ENCODE measurements at places on chromosomes 4 and X.
A peak's percentile ranks its signal among the peaks of the same experiment; 100 is the strongest.

GRCh38 chr4:121819216-121819965 is 4.3 kb downstream of the CCNA2 start:
- DNase-seq, result peak; percentile 10

DNA sequence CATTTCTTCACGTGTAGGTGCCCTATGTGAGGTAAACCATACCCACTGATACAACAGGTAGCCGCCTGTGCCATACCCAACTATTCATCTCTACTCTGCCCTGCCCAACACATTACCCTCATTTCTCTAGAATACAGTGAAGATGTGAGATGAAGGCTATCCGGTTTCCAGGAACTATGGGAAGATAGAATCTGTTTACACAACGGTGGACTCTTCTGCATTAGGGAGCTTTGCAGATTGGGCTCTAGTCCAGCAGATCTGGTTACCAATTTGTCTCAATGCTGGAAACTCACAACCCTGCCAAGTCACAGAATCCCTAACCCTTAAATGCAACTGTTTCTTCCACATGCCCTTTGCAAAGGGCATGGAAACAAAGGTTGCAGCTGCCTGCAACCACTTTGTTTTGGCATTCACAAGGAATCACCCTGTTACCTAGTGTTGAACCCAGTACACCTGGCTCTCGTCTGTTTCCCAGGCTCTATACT is 6.4 kb upstream of the SLAIN2 start:
- no peak for DNase-seq

DNA sequence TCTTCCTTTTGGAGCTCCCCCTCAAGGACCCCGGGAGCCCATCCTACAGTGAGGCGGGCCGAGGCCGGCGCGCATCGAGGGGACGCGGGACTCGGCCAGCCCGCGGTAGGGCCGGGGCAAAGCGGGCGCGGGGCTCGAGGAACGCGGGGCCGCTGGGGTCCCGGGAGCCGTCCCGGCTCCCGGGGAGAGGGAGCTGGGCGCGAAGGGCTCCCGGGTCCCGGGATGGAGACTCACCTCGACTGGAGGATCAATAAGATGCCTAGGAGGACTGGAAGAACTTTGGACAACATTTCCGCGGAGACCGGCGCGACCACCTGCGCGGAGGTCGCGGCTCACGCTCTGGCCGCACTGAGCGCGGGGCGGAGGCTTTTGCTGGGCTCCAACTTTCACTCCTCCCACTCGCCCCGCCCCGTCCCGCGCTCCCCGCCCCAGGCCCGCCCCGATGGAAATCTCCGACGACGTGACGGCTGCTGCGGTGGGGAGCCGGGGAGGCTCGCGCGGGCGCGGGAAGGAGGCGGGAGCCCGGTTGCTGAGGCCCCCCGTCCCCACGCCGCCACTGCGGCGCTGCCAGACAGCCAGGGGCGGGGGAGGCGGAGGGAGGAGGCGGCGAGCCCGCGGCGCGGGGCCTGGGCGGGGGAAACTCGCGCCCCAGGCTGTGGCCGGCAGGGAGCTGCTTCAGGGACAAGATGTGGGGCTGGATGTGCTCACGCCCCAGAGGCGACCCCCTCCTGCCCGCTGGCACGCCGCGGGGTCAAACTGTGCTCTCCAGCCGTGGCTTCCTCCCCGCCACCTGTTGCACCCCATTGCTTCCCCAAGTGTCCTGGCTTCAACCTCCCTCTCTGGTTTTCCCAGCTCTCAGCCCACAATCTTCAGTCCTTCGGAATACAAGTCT is at the start of gene GABRE:
TSS of gene GABRE (minus strand) at position 341 of the 892 bp plus-strand sequence. CDS start at position 290, 51 bp downstream.
- DNase-seq, result no peak

GRCh38 chr4:83906561-83906960 is 370.7 kb downstream of the GPAT3 start:
- peak; percentile 56 for DNase-seq

GRCh38 chr4:80989921-80990544 is 40.5 kb upstream of the BMP3 start:
- DNase-seq, result peak; percentile 80

DNA sequence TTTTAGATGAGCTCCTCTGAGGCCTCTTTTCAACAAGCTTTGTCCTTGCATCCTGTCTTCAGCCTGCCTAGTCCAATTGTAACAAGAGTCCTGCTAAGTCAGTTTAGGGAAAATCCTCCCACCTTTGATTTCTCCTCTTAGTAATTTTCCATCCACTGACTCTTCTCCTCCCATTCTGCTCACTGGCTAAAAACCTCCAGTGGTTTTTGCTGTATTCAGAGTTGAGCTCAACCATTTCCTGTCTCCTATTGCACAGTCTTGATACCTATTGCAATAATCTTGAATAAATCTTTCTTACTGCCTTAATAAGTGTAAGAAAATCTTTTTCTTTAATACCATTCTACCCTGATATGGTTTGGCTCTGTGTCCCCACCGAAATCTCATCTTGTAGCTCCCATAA is 117.8 kb upstream of the ENPP6 start:
- DNase-seq, result peak; percentile 52

GRCh38 chr4:5067908-5068307 is 16.6 kb downstream of the STK32B start:
- DNase-seq, result no peak

DNA sequence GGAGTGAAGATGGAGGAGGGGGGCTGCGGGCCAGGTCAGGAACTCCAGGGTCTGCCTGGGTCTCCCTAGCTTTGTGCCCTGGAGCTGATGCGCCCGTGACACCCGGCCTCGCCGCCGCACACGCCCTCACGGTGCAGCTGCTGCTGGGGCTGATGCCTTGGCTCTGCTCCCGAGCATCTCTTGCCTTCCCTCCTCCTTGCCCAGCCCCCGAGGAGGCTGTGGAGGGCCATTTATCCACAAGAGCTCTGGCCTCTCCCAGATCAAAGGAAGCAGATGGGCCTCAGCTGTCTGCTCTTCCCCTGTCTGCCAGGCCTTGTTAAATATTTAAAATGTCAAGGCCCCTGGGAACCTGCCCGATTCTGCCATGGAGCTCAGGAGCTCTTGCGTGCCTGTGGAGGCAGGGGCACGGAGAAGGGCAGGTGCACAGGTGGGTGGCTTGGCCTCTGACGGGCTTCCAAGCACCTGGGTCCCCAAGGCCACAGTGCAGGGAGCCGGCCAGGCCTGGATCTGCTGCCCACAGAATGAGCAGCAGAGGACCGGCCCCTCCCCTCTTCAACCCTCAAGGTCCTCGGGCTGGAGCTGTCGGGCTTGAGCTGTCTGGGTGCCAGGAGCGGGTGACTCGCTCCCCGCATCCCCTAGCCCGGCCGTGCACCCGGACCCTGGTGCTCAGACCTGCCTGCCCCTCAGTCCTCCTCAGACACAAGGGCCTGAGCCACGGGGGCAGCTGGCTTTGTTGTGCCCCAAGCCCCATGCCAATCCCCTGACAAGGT is 20.3 kb downstream of the ATP2B3 start:
- no peak for DNase-seq

- no peak for DNase-seq
Observed at GRCh38 chr4:114038762-114039387, 59.4 kb upstream of the ARSJ start.

GRCh38 chrX:151816934-151817333 is 82.4 kb downstream of the CNGA2 start:
- DNase-seq, result no peak

GRCh38 chr4:105894660-105895582 is at the start of gene NPNT:
Gene NPNT (plus strand): TSS chr4:105895471. CDS start chr4:105895653, 182 bp downstream.
- no peak for DNase-seq

GRCh38 chr4:100493756-100494155 is 24.1 kb downstream of the EMCN start:
- DNase-seq, result no peak

GRCh38 chr4:20658456-20658855 is 41.8 kb upstream of the PACRGL start:
- no peak for DNase-seq

DNA sequence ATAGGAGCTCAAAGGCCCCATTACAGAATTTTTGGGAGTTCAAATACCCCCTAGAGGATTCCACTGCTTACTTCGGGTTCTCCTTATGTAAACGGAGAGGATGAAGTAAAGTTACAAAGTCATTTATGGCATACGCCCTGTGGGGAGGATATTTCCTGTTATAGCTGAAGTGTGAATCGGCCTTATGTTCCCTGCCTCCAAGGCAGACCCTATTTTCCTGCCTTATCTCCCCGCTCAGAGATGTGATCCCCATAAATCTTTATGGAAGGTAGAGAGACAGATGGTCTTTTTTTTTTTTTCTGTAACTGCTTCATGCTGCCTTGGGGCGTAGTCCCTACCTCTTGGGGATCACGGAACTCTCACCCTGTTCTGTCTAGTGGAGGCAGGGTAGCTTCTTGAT is 56.0 kb upstream of the DHX15 start:
- DNase-seq, result no peak

- no peak for DNase-seq
Observed at GRCh38 chr4:143357161-143357845, 20.6 kb downstream of the GAB1 start.

GRCh38 chrX:110877326-110877725 is 81.7 kb upstream of the CHRDL1 start:
- no peak for DNase-seq

DNA sequence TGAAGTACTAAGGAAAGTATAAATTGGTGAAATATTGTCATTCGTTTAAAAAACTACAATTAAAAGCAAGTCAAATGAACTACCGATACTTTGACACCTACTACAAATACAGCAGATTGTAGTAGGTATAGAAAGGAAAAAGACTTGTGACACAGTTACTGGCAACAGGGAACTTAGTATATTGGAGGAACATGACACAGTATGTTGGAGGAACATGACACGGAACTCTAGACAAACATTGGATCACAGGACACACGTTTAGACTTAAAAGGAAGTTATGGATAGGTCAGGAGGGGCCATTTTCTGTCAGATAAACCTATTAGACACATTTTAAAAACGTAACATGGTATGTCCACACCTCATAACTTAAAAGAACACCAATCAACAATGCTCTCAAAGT is 132.5 kb downstream of the APBB2 start:
- no peak for DNase-seq

- DNase-seq, result no peak
Observed at GRCh38 chr4:137452799-137453198, 79.5 kb downstream of the PCDH18 start.

GRCh38 chr4:7964890-7965662 is 25.4 kb upstream of the AFAP1 start:
- DNase-seq, result peak; percentile 87

- peak; percentile 46 for DNase-seq
Observed at GRCh38 chrX:104270916-104271512, 16.3 kb upstream of the ESX1 start.

DNA sequence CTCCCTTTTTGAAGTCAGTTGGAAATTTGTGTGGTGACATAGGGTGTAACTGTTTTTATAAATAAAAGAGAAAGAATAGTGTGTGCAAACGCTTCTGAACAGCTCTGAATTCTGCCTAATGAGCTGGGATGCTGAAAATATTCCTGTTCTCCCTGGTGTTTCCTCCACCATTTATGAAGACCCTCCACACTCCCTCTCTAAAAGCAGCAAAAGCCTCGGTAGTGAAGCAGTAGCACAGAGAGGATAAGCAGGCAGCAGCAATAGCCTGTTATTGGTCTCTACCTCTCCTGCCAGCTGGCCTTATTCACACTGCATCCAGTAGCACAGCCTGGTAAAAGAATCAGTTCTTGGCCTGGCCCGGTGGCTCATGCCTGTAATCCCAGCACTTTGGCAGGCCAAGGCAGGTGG is 406.1 kb downstream of the IQCM start:
- no peak for DNase-seq

- peak; percentile 65 for DNase-seq
Observed at GRCh38 chrX:136209016-136209738, 42.0 kb downstream of the MAP7D3 start.

GRCh38 chr4:39044956-39045826 is 13.0 kb upstream of the TMEM156 start:
- DNase-seq, result peak; percentile 33

GRCh38 chrX:66163849-66164411 is at the start of gene HEPH:
Gene HEPH (plus strand): TSS chrX:66164247. CDS start chrX:66170571, 6,324 bp downstream.
- peak; percentile 59 for DNase-seq

GRCh38 chr4:115769396-115769795 is 656.0 kb upstream of the NDST4 start:
- DNase-seq, result no peak

- no peak for DNase-seq
Observed at GRCh38 chr4:147195386-147195785, 249.7 kb upstream of the TTC29 start.

GRCh38 chr4:95563638-95564337 is 15.0 kb upstream of the UNC5C start:
- no peak for DNase-seq

DNA sequence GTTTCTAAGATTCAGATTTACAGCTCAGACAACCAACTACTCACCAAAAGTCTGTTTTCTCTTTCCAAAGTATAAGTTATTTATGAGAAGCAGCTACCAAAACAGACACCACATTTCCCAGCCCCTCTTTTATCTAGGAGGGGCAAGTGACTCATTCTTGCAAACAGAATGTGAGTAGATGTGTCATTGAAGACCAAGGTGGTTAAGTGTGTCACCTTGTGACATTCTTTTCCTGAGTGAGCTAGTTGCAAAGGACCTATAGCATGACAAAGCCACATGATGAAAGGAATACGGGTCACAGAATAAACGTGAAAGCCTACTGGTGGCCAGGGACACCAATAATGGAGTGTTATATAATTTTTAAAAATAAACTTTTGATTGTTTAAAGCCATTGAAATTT is 50.0 kb downstream of the SLC7A11 start:
- DNase-seq, result no peak

GRCh38 chrX:9403374-9403773 is 61.5 kb upstream of the TBL1X start:
- no peak for DNase-seq

DNA sequence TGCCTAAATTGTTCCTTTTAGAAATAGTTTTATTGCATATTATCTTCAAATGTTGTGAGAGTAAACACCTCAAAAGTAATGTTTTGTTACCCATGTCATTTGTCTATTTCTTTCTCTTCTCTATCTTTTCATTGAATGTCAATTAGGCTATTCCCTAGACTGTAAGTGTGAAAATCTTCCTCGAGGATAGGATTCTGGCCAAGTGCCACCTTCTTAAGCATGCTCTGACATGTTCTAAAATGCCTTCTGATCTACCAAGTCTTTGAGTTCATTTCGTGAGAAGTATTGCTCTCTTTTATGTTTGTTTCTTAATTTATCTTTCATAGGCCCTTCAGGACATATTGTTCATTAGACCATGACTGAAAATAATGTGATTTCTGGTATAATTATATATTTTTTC is 44.1 kb upstream of the TLL1 start:
- peak; percentile 11 for DNase-seq

DNA sequence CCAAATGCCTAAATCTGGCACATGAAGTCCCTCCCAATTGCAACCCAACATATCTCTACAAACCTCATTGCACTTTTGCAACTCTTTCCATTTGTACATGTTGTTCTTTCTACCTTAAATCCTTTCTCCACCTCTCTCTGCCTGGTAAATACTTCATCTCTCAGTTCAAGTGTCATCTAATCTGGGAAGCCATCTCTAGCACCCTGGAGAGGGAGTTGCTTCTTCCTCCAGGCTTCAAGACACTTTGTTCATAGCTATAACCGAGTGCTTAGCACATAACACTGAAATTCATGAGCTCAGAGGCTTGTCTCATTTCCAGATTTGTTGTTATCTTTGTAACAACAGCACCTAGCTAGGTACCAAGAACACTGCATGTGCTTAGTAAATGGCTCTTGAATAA is 114.8 kb upstream of the NAP1L5 start:
- DNase-seq, result no peak

- peak; percentile 60 for DNase-seq
Observed at GRCh38 chr4:157664726-157665125, 444.2 kb downstream of the GRIA2 start.

GRCh38 chr4:138576684-138577083 is 334.5 kb upstream of the SLC7A11 start:
- DNase-seq, result peak; percentile 76

Data from fibroblast of pulmonary artery (primary cell).